ENCODE measurements at places on chromosomes 6 and 20.

GRCh38 chr6:169083508-169083874, 170.2 kb downstream of the THBS2 start:
- DNase-seq, result no peak

DNA sequence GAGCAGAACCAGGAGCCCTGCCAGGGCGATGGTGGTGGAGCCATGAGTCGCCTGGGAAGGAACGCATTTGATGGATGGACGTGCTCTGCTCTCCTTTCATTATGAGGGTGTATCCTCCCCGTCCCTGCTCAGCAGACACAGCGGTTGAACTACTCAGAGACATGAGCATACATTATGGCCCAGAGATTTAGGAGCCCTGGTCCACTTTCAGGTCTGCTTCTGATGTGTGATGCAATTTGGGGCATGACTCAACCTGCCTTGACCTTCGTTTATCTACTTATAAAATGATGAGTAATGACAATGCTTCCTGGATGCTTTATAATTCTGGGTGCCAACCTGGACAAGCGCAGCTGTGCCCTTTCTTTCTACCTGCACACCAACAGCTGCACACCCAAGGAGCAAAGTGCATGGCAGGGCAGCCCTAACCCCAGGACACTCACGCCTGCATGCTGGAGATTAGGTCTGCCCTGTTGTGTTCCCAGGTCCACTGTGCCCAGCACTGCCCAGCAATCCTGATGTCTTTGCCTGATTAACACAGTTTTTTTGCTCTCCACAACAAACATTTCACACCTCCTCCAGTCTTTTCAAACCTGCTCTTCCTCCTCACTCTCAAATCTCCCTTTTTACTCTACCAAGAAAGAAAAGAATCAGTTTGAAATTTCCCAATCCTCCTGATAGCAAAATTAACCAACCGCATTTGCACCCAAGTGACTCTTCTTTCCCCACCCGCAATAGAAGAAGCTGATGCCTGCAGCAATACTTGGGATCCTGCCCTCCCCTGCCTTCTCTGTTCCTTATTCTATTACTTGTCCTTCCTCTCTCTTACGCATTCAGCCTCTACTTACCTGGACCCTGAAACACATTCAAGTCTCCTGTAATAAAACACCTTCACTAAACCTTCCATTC, 81.2 kb downstream of the EZR start:
- DNase-seq, result no peak

- no peak for DNase-seq
Measured at GRCh38 chr6:107128175-107128574, 12.9 kb upstream of the BEND3 start.

DNA sequence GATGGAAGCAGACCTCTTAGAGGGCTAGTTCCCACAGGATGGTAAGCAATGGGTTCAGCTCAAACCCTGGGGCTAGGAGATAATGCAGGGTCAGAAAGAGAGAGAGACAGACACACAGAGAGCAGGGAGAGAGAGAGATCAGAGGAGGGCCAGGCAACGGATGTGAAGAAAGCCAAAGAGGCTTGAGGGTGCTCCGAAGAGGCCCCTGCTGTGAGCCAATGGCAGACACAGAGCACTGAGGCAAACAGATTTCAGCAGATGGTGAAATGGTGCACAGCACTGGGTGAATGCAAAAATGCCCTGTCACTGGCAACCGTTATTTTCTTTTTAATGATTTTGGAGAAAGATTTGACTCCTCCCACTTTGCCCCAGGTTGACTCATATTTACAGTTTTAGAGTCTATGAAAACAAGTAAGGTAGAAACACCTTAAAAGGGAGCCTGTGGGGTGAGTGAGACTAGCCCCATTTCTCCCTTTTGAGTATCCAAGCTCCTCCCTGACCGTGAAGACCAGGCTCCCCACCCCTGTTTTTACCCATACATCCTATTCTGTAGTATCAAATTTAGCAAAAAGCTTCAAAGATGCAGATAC, 840 bp downstream of the DEFB132 start:
- DNase-seq, result no peak

DNA sequence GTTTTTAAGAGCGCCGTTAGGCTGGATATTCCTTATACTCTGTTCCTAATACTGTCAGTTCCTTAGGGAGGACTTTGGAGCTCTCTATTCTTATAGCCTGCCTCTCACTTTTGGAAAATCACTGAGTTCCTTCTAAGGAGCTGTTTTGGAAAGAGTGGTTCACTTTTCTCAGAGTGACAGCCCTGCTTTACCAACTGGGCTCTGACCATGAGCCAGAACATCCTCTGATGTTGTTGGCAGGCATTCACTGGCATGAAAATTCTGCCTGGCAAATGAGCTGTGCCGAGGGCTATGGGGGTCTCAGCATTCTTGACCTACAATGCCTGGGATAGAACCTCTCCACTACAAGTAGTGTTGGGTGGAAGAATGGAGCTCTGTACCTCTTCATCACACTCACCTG, 14.9 kb upstream of the SEMG1 start:
- no peak for DNase-seq

DNA sequence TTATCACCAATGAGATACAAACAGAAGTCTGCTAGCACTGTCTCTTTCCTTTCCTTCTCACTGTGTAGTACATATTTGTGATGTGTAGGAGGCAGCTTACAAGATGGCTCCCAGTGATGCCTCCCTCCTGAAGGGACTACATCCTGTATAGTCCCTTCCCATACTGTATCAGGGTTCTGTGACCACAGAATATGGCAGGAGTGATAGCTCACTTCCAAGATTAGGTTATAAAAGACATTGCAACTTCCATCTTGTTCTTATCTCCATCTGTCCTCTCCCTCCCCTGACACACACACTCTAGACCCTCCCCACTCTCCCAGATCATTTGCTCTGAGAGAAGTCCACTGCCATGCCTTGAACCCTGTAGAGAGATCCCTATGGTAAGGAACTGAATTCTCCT, 38.0 kb downstream of the SESN1 start:
- DNase-seq, result no peak

- no peak for DNase-seq
Measured at GRCh38 chr6:104941729-104942091, 15.2 kb upstream of the LIN28B start.

GRCh38 chr20:38117205-38117604, 47.9 kb downstream of the TGM2 start:
- DNase-seq, result no peak

- no peak for DNase-seq
Measured at GRCh38 chr6:20846602-20847028, 312.4 kb downstream of the CDKAL1 start.

DNA sequence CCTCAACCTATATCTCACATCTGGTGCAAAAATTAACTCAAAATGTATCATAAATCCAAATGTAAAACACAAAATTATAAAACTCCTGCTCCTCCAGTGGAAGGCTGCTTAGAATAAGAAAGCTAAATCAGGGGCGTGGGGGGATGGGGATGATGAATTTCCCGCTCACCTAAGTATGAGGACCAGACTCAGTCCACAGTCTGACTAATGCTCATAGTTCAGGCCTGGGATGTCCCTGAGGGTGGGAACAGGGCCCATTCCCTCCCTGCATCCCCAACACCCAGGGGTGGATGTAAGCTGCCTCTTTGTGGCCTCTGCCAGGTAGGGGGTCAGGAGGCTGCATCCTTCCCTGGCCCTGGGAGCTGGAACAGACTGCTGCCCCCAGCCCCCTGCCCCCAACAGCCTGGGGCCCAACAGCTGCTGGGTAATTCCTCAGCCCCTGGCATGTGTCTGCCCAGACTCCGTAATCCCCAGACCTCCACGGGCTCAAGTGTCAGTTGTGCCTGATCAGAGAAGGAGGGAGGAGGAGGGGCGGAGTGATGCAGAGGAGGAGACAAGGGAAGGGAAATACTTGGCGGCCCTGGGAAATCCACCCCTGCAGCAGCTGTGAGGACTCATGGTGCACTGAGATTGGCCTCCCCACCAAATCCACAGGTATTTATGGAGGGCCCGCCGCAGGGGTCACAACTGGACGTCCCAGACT, 224.5 kb downstream of the PREX1 start:
- no peak for DNase-seq

DNA sequence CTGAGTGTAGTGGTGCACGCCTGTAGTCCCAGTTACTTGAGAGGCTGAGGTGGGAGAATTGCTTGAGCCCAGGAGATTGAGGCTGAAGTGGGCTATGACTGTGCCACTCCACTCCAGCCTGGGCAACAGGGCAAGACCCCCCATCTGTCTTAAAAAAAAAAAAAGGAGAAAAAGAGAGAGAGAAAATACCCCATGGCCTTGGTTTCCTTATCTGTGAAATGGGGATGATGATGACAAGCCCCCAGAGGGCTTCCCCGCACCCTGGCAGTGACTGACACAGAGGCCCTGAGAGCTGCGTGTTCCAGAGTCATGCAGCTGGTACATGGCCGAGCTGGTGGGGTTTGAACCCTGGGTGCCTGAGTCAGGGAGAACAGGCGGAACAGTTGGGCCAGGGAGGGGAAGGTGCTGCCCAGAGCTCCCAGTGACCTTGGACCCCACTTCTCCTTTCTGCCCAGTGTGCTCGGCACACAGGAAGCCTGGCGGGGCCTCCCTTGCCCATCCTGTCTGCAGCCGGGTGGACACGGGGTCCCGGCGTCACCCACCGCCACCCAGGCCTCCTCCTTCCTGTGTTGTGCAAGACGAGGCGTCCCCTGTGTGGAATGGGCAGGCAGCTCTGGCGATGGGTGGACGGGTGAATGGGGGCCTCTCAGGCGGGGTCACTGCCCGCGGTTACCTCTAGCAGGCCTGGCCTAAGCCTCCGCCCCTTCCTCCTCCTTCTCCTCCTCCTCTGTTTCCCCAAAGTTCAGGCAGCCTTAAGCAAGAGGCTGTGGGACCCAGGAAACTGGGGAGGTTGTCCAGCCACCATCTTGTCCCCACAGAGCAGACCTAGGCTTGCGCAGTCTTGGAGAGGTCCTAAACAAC, 84.2 kb downstream of the CEBPB start:
- DNase-seq, result peak; percentile 34

- no peak for DNase-seq
Measured at GRCh38 chr6:7137335-7138045, 29.7 kb downstream of the RREB1 start.

GRCh38 chr6:165697171-165697570, 34.1 kb upstream of the PDE10A start:
- DNase-seq, result no peak

DNA sequence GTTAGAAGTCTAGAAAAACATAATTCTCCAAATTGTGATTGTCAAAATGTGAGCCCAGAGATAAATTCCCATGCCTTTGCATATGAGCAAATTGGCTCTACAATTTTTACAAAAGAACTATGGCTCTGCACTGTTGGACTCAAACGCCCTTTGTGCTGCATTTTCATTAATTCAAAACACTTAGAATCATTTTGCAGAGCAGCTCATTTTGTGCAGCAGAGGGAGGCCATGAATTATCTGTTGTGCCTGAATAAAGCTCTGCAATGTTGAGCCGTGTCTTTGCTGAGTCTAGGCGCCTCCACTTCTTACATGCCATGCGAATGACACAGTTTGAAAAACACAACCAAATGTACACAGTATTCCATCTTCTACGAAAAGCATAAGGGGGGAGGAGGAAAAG, 230.2 kb downstream of the PRKN start:
- DNase-seq, result peak; percentile 12

- no peak for DNase-seq
Measured at GRCh38 chr6:135230711-135231468, 49.8 kb downstream of the MYB start.

GRCh38 chr20:64106981-64107735, at the start of gene NPBWR2:
NPBWR2 (minus strand) TSS chr20:64107565; CDS start chr20:64106831, 734 bp downstream.
- no peak for DNase-seq

GRCh38 chr6:16635810-16636602, 125.3 kb downstream of the ATXN1 start:
- DNase-seq, result peak; percentile 18

- DNase-seq, result no peak
Measured at GRCh38 chr20:40821429-40821828, 132.4 kb upstream of the MAFB start.

DNA sequence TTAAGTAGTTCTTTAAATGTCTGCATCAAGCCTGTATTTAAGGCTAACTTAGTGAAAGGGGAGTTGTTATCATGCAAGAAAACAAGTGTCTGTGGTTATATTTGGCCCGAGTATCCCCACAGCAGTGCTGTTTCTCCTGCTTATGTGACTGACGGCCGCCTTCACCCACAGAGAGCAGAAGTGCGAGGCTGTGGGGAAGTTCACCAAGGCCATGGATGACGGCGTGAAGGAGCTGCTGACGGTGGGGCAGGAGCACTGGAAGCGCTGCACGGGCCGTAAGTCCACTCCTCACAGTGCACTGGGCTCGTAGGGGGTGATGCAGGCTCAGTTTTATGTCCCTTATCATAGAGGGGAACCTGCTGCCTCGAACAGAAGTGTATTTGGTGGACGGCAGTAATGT, 53.2 kb upstream of the SYNJ2 start:
- DNase-seq, result no peak

DNA sequence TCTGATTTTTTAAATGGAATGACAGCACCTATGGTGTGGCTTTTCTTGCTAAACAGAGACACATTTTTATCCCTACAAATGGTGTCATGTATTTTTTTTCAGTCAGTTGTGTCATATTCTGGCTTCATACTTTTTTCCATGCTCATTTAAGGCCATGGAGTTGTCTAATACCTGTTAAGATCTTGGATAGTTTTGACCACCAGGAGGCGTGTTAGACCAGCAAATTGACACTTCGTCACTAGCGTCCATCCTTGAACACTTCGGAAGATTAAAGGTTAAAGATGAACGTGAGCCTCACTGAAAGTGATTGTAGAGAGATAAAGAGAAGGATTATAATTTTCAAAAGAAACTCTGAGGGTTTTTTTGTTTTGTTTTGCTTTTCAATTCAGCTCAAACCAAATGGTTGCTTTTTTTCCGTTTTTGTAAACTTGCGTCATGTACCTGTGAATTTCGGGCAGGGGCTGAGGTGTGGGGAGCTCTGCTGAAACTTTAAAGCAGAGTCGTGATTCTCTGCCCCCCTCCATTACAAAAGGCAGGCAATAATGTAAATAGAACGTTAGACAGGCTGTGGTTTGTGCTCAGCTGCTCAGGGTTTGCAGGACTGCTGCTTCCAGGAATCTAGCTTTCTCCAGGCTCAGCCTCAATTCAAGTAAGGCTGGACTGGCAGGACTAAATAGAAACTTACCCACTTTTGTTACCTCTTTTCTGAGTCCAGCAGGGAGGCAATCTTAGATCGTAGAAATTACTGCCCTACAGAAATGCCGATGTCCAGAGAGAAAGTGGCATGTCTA, 245.1 kb downstream of the FOXA2 start:
- DNase-seq, result no peak

DNA sequence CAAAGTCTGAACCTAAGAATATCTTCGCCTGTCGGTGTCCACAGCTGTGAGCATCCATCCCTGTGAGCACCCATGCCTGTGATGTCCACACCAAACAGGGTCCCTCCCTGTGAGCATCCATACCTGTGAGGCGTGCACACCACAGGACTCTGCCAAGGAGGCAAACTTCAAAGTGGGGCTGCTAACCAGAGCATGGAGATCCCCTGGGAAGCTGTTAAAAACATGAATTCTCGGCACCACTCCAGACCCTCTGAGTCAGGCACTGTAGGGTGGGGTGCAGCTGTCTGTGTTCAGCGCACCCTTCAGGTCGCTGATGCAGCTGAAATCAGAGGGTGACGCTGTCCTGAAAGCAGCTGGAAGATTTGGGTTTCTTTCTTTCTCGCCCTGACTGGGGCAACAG, 85.4 kb upstream of the NXT1 start:
- DNase-seq, result no peak

GRCh38 chr6:152897807-152898399, 84.9 kb downstream of the FBXO5 start:
- DNase-seq, result no peak

GRCh38 chr6:25750906-25751305, 3.6 kb upstream of the SLC17A4 start:
- no peak for DNase-seq

GRCh38 chr6:168026925-168027324, 29.5 kb downstream of the KIF25 start:
- DNase-seq, result no peak

- no peak for DNase-seq
Measured at GRCh38 chr6:48183178-48183577, 72.2 kb upstream of the PTCHD4 start.

Measured in nucleus accumbens (tissue), 56 donors.